Activated T-helper 1 cell treated with Interleukin-2 at 50 U/mL for 16 hours (primary cell): ENCODE measurements at places on chromosomes 11 and 22.

GRCh38 chr11:117833401-117833891 is 8.9 kb upstream of the FXYD2 start:
- DNase-seq = no peak

DNA sequence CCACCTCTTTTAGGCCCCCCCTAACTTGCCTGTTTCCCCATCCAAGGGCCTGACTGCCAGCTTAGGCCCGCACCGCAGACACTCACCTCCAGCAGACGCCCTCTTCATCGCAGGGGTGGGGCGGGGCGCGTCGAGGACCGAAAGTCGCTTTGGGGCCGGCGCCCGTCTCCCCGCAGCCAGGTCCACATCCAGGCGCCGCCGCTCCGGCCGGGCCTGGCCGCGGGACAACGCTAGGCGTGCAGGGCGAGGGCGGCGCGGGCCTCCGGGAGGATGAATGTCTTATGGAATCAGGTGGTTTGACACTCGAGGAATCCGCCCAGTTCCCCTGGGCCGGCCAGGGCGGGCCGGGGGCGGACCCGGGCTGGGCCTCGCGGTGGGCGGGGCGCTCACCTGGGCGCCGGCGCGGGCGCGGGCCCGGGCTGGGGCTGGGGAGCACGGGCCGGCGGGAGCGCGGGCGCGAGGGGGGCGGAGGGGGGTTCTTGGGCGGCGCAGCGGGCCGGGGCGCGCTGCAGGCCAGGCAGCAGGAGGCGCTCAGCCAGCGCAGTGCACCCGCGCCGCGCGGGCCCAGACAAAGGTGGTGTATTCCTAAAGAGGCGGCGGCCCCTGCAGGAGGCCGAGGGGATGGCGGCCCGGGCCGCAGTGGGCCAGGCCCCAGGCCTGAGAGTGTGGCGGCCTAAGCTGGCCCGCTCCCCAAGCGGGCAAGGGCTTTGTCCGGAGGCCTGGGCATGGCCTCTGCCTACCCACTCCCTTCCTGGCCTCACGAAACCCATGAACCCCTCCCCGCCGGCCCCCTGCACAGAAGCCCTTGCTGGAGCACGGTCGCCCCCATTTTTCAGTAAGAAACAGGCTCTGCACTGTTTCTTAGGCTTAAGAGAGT is 177.6 kb downstream of the IGLL1 start:
- DNase-seq = peak; percentile 33

GRCh38 chr11:125274309-125274708 is 109.8 kb downstream of the PKNOX2 start:
- no peak for DNase-seq

DNA sequence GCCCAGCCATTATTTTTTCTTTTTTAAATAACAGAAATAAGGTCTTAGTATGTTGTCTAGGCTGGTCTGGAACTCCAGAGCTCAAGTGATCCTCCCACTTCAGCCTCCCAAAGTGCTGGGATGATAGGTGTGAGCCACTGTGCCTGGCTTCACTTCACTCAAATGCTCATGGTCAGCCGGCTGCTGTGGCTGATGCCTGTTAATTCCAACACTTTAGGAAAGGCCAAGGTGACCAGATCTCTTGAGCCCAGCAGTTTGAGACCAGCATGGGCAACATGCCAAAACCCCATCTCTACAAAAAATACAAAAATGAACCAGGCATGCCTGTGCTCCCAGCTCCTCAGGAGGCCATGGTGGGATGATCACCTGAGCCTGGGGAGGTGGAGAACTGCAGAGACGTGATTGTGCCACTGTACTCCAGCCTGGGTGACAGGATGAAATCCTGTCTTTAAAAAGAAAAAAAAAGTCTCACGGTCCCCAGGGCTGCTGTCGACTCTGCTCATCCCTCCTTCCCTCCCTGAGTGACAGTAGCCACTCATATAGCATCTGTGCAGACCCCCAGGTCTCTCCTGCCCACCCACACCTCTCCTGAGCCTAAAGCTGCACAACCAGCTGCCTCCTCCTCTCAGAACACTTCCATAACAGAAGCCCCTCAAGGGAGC is 3.6 kb downstream of the YDJC start:
- DNase-seq = no peak

DNA sequence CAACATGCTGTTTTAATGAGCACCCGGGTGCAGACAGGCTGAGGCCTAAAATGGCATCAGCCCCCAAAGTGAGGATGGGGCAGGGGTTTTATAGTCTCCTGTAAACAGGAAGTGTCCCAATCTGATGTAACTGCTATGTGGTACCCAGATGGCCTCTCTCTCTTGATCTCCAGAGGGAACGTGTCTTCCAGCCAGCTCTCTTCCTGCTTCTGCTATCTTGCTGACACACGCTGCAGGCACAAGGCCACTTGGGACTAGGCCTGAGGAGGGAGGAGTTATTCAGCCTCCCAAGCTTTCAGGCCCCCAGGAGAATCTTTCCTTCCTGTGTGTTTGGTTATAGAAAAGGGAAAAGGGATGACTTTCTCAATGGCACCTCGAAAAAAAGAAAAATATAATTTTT is 11.4 kb upstream of the VSTM5 start:
- DNase-seq = no peak

DNA sequence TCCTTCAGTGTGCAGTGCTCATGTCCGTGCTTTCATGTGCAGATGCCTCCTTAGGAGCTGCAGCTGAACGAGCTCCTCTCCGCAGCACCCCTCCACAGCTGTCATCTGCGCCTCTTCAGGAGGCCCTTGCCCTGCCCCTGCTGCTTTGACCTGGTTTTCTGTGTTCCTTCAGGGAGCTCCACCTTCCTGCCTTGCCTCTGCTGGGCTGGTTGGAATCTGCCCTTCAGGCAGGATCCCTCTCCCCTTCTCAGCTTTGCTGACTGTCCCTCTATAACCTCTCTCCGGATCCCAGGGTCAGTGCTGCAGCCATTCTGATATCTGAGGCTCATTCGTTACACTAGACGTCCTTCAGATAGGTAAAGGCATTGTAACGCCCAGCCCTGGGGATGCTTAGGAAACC is 67.9 kb downstream of the SCN3B start:
- DNase-seq = no peak

DNA sequence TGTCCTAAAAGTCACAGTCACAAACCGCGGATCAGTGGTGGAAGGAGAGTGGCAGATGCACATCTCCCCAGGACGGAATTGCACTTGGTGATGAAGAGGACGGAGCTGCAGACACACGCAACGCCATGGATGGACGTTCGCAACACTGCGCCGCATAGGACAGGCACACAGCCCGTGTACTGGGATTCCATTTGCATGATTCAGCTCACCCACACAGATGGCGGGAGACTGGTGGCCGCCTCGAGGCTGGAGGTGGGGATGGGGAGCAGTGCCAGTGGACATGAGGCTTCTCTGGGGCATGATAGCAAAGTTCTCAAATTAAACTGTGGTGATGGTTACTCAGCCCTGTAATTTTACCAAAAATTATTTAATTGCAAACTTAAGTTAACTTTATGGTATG is 37.4 kb downstream of the DUSP8 start:
- no peak for DNase-seq

DNA sequence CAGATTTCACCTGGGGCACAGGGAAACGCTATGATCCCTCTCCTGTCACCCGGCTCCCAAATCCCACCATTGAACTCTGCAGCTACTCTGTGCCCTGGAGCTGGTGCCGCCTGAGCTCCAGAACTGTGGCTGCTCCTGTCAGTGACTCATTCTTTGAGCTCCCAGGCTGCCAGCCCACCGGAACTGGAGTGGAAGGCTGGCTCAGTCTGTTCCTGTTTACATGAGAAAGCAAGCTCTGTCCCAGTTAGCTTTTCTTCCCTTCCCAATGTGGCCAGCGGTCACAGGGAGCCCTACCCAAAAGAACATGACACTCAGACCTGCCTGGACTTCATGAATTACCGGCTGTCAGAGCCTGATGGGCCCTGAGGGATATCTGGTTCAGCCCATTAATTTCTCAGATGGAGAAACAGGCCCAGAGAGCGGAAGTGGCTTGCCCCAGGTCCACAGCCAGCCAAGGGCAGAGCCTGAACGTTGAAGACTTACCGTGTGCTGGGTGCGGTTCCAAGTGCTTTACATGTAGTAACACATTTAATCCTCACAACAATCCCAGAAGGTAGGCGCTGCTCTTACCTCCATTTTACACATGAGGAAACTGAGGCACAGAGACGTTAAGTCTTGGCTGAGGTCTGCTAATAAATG is 23.8 kb upstream of the IGSF22 start:
- DNase-seq = no peak

DNA sequence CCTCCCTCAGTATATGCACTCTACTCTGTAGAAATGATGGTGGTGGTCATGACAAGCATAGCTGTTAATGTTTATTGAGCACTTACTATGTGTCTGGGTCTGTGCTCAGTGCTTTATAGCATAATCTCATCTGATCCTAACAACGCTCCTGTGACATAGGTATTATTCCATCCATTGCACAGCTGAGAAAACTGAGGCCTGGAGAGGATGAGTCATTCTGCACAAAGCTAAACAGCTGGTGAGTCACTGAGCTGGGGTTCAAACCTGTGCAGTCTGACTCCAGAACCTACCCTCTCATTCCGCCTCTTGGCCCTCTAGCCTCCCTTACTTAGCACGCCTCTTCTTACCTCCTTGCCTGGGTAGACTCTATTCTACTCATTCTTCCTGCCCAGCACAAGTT is 41.7 kb downstream of the PRDM11 start:
- DNase-seq = no peak

GRCh38 chr11:112822478-112823274 is 138.5 kb upstream of the NCAM1 start:
- DNase-seq = no peak

DNA sequence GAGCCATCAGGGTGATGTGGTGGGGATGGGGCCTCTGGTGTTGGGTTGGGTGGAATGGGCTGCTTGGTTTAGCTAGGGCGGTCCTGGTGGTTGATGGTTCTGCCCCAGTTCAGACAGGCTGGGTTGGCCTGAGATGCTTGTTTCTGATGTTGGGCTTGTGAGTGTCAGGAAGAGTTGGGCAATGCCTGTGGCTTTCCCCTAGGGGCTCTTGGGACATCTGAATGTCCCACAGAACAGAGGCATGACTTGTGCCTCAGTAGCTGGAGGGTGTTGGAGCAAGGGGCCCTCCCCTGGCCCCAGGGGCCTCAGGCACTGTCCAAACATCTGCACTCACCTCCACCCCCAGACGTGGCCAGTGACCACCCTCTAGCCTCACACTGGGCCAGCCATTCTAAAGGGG is 14.0 kb upstream of the CTSD start:
- DNase-seq = no peak

- DNase-seq = peak; percentile 18
Measured at GRCh38 chr11:77151804-77152509, 23.9 kb downstream of the MYO7A start.

DNA sequence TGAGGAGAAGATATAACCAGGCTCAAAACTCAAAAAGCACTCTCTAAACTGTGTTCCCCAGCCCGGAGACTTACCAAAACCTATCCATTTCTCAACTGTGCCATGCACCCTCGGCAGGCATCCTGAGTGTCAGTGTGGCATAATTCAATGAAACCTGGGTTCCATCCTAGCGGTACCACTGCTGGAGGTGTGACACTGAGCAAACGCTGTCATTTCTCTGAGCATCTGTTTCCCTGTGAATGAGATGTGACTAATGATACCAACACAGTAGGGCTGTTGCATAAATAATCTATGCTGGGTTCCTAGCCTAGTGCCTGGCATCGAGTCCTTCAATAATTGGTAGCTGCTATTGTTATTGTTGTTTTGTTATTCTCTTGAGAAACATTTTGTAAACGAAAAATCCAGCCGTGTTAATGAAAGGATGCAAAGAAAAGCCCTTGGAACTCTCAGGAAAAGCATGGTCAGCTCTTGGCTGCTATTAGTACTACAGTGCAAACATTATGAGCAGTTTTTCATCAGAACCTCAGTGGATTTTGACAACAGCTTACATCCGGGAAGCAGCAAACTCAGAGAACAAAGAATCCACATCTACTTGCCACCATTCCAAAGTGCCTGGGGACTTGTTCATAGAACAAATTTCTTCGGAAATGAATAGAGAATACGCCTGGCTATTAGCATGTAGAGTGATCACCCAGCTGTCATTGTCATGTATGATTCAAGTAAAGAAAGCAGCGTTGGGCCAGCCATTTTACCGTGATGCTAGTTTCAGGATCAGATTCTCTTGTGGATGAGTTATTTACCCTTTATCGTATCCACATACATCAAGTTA is 53.7 kb downstream of the TECTA start:
- no peak for DNase-seq

- DNase-seq = no peak
Measured at GRCh38 chr11:129282634-129283033, 90.5 kb upstream of the ARHGAP32 start.

DNA sequence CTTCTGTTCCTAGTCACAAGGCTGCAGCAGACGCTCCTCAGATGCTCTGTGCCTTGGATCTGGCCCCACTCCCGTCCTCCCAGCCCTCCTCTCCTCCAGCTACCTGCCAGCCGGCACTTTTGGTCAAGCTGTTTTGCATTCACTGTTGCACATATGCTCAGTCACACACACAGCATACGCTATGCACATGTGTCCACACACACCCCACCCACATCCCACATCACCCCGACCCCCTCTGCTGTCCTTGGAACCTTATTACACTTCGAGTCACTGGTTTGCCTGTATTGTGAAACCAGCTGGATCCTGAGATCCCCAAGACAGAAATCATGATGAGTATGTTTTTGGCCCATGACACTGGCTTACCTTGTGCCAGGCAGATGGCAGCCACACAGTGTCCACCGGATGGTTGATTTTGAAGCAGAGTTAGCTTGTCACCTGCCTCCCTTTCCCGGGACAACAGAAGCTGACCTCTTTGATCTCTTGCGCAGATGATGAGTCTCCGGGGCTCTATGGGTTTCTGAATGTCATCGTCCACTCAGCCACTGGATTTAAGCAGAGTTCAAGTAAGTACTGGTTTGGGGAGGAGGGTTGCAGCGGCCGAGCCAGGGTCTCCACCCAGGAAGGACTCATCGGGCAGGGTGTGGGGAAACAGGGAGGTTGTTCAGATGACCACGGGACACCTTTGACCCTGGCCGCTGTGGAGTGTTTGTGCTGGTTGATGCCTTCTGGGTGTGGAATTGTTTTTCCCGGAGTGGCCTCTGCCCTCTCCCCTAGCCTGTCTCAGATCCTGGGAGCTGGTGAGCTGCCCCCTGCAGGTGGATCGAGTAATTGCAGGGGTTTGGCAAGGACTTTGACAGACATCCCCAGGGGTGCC is 109.8 kb downstream of the BCR start:
- peak; percentile 24 for DNase-seq

DNA sequence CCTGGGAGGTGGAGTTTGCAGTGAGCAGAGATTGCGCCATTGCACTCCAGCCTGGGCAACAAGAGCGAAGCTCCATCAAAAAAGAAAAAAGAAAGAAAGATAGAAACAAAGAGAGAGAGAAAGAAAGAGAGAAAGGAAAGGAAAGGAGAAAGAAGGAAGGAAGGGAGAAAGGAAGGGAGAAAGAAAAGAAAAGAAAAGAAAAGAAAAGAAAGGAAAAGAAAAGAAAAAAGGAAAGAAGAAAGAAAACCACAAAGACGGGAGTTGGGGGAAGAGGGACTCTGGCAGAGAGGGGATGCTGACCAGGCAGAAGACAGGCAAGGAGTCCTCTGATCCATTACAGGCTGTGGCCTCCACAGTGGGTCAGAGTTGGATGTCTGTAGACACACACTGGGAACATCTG is 18.8 kb upstream of the SLCO2B1 start:
- no peak for DNase-seq
